ENCODE measurements at places on chromosomes 2 and 18.

DNA sequence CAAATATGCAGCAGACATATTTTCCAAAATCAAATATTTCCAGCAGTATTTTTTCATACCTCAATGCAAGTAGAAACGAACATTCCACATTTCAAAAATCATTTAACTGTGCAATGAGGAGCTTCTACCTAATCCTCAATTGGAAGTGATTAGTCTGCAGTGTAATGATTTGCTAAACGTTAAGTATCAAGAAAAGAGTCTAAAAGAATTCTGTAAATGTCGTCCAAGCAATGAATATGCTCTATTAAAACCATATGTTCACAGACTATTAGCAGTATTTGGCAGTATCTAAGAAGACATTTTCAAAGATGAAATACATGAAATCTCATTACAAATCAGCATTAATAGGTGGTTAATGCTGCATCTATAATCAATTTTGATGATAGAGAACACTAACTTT is 15.9 kb downstream of the DYM start:
- DNase-seq: no peak

DNA sequence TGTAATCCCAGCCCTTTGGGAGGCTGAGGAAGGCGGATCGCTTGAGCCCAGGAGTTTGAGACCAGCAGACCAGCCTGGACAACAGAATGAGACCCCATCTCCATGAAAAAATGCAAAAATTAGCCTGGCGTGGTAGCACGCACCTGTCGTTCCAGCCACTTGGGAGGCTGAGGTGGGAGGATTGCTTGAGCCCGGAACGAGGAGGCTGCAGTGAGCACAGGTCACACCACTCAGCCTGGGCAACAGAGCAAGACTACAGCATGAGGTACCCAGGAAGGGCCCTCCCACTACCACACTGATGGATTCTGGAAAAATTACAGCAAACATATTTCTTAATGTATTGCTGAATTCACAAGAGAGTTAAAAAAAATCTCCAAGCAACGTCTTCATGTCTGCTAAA is 56.3 kb upstream of the HPCAL1 start:
- no peak for DNase-seq

- peak; percentile 8 for DNase-seq
Measured at GRCh38 chr2:112155331-112156151, 17.4 kb downstream of the FBLN7 start.

- no peak for DNase-seq
Measured at GRCh38 chr18:13398631-13399030, 180.1 kb downstream of the LDLRAD4 start.

Measured in inflammatory macrophage treated with lipopolysaccharide for 4 hours (primary cell).